Stimulated activated CD4-positive, alpha-beta T cell treated with anti-CD3 and anti-CD28 coated beads, Interleukin-4, amount 100 ng/mL, for 1 hour (primary cell): ENCODE measurements at places on chromosomes 6 and 20.
A peak's percentile ranks its signal among the peaks of the same experiment; 100 is the strongest.

- DNase-seq: no peak
These were observed 163.3 kb downstream of the SOBP start for GRCh38 chr6:107653183-107653580.

- DNase-seq: no peak
These were observed 80.5 kb downstream of the SMLR1 start for GRCh38 chr6:130907687-130908086.

- DNase-seq: no peak
These were observed 109.3 kb downstream of the SMOC2 start for GRCh38 chr6:168550326-168550725.

GRCh38 chr6:132537145-132537544, 932 bp upstream of the TAAR9 start:
- DNase-seq: no peak

DNA sequence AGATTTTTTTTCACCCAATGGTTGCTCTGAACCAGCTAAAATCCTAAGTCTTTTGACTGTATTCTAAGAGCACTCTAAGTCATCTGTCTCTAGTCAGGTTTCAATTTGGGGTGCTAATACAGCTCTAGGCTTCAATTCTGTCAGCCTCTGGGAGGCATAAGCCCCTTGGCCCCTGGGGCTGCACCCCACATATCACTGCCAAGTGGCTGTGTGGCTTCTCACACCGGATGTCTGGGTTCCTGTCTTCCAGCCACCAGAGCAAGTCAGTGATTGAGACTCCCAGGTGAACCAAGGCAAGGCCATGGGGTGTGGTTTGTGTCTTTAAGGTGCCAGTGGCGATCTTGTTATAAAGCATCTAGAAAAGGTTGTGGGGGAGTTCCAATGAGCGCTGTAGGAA, 136.5 kb downstream of the TMEM242 start:
- no peak for DNase-seq

GRCh38 chr6:113856625-113857555, at the start of gene MARCKS:
MARCKS (plus strand) TSS chr6:113857345; CDS start chr6:113857746, 401 bp downstream.
- peak; percentile 46 for DNase-seq

- no peak for DNase-seq
These were observed 29.6 kb downstream of the GCNT2 start for GRCh38 chr6:10550764-10551163.

GRCh38 chr6:155123520-155123919, 128.4 kb downstream of the TIAM2 start:
- no peak for DNase-seq

DNA sequence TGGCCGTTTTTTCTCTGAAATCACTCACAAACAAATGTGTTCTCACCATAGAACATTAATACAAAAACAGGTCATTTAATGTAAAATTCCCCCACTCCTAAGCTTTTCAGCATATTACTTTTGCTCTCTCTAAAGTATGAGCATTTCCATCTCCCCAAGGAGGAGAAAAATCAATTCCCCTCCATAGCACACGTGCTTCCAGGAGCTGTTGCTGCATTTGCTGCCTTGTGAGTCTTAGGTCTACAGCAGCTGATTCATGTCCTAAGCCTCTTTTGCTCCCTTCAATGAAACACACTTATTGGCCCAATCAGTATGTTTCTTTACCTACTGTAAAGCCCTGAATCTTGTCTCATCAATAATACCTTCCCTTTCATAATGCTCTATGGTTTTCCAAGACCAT, 6.4 kb upstream of the COL9A1 start:
- no peak for DNase-seq

DNA sequence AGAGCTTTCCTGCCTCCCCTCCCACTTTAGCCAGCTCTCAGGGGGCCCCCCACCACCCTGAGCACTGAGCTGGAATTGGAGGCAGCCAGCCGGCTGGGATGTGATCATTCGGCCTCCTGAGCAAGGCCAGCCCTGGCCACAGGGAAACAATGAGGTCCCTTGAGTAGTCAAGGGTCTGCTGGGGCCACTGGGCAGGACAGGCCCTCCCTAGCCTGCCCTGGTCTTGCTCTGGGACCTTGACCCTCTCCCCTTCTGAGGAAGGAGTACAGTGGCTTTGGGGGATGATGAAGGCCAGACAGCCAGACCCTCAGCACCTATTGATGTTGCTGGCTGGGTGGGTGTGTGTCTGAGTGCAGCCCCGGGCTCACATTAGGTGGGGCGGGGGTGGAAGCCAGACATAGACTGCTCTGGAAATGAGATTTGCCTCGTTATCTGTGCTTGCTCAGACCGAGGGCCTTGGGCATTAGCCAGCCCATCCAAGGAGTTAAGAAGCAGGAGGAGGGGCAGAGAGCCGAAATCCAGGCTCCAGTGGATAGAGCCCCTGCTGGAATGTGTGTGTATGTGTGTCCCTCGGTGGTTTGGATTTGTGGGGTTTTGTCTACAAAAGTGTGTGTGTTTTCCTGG, 21.3 kb downstream of the CD40 start:
- no peak for DNase-seq

DNA sequence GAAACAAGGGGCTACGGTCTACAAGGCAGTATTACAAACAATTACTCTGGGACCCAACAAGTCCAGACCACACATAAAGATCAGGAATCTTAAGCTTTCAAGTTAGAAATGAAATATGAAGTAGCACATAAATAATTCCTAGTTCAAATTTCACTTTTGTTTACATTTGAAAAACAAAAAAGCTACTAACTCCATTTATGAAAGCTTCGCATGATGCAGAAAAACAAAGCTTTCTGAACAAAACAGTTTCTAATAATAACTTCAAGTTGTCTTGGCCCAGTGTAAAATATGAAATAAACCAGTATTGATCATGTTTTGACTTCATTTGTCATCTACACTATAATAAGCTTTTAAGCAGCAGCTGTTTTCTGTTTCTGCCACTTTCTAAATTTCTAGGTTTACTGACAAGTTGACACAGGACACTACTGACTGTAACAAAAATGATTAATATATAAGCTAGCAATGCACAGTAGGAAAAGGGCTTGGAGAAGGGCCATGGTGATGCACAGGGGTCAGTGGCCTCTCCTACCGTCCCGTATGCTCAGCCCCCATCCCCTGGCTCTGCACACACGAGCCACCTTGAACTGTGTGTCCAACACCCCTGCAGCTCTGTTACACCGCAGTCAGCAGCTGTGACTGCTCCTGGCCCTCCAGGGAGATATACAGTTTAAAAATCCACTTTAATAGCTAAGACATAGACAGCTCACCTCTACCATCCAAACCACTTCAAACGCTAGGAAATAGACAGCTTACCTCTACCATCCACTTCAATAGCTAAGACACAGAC, 13.3 kb upstream of the RAB22A start:
- no peak for DNase-seq

DNA sequence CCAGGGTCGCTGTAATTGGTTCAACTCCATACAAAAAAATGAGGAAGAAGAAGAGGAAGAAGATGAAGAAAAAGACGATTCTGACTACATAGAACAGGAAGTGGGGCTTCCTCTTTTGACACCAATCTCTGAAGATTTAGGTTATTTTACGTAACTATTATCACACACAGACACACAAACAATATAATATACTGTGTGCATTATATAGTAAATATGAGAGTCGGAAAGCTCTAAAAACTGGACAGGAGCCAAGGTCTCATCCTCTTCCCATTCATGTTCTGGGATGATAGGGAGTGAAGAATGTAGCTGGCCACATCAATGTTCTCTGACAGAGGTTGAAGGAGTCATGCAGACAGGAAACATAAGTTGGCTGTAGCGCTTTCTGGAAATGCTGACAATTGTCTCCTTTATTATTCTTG, 13.3 kb downstream of the RSPH4A start:
- no peak for DNase-seq

DNA sequence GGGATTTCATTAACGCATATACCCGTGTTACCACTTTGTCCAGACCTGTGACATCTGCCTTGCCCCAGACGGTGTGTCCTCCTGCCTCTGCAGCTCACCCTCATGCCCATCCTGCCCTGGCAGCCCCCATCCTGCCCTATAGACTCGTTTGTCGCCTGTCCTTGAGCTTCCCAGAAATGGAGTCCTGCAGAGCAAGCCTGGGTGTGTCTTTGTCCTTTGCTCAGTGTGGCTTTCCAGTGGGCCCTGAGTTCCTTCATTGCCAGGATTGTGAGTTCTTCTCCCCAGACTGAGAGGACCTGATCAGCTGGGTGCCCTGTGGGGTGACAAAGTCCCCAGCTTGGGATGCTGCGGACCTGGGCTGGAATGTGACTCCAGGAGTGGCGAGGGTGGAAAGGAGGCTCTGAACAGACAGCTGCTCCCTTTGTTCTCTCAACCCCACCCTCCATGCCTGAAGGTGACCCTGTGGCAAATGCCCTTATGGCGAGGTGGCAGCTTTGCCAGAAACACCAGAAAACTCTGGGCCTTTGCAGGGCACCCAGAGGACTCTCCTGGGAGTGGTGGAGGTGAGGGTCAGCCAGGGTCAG, 2.4 kb upstream of the CST3 start:
- DNase-seq: no peak

DNA sequence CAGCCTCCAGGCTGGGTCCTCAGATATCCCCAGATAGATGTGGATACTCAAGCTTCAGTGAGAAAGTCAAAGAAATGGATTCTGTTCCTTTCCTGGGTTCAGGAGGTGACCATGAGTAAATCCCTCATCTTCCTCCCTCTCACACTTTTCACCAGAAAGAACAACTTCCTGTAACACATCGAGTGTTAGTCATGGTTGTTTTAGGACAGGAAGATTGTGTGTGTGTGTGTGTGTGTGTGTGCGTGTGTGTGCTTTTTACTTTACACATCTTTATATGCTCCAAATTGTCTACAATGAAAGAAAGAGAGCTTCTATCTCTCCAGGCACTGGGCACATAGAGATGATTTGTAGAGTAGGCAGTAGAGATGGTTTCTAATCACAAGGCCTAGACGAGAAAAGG, 139.9 kb downstream of the TBXT start:
- DNase-seq: no peak

GRCh38 chr6:113104541-113104940, 752.6 kb upstream of the MARCKS start:
- DNase-seq: no peak

DNA sequence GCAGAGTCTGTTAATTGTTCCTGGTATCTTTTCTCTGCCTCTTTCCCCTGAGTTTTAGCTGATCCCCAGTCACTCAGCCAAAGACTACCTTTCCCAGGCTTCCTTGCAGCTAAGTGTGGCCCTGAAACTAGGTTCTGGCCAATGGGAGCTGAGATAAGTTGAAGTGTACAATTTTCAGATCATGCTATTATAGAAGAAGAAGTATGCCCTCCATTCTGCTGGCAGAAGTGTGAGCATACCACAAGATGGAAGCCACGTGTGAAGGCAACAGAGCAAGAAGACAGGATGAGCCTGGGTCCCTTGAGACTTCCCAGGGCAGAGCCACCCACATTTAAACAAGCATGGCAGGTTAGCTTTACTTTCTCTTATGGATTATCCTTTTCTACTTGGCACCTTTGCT, 273.2 kb downstream of the HIVEP2 start:
- DNase-seq: no peak

- no peak for DNase-seq
These were observed 8.4 kb downstream of the GMDS start for GRCh38 chr6:2237001-2237400.

GRCh38 chr6:149445573-149445972, 39.2 kb downstream of the ZC3H12D start:
- DNase-seq: no peak

- no peak for DNase-seq
These were observed 64.0 kb downstream of the VEGFA start for GRCh38 chr6:43833996-43834390.

GRCh38 chr6:6993503-6994237, 114.1 kb upstream of the RREB1 start:
- DNase-seq: no peak

GRCh38 chr6:5208057-5208456, 52.7 kb downstream of the LYRM4 start:
- no peak for DNase-seq

DNA sequence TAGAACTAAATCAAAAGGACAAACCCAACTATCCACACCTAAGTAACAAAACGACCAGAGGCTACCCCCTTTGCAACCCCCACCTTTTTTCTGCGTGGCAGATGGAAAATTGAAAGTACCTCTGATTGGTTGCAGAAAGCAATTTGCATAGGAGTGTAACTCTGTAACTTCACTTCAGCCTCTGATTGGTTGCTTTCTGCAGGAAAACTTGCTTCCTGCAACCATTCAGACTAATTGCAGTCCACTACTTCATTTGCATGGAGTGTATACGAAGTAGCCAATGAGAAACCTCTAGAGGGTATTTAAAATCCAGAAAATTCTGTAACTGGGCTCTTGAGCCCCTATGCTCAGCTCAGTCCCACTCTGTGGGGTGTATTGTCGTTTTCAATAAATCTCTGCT, 129.1 kb upstream of the OLIG3 start:
- DNase-seq: no peak

DNA sequence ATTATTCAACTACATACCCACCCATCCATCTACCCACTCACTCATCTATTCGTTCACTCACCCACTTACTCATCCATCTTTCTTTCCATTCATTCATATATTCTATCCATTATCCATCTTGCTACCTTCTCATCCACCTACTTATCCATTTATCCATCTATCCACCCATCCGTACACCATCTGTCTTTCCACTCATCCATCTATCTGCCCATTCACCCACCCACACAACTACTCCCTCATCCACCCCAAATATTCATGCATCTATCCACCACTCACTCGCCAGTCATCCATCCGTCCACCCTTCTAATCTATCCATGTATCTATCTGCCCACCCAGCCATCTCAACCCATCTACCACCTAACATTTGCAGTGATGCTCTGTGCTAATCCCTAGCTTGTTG, 13.6 kb upstream of the KCNB1 start:
- DNase-seq: no peak

GRCh38 chr6:130434174-130434873, 68.5 kb downstream of the TMEM200A start:
- no peak for DNase-seq

GRCh38 chr20:1906361-1907051, 11.3 kb downstream of the SIRPA start:
- DNase-seq: no peak

- DNase-seq: no peak
These were observed 1.7 kb downstream of the UNC5CL start for GRCh38 chr6:41037107-41037900.

DNA sequence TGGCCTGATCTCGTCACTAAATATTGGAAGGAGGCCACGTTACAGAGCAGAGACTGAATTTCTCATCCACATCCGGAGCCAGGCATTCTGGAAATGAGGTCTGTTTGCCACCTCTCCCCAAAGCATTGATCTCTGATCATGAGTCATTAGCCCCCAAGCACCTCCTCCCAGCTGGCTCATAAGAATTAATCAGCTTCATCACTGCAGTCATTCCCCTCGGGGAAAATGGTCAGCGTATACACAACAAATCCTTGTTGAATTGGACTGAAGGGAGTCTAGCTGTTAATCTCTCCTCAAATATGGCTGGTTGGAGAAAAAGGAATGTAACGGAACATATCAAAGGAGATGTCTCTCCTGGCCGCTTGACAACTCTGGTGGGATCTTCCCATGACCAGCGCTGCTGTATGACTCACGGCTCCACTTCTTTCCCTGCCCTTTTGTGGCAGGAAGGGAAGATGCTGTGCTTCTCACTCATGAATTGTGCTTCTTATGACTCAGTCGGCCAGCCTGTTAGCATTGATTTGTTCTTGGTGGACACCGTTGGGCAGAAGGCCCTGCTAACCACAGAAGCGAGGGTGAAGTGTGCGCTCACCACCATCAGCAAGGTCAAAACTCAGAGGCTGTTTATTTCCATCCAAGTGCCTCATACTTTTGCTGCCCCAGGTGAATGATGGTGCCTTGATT, 76.7 kb downstream of the RNF182 start:
- no peak for DNase-seq

- no peak for DNase-seq
These were observed 90.4 kb downstream of the SERAC1 start for GRCh38 chr6:158077676-158078075.

GRCh38 chr6:163367497-163368183, 46.9 kb upstream of the QKI start:
- no peak for DNase-seq
